Thoracic aorta (tissue), 2 donors: ENCODE measurements at places on chromosomes 16 and 17.

DNA sequence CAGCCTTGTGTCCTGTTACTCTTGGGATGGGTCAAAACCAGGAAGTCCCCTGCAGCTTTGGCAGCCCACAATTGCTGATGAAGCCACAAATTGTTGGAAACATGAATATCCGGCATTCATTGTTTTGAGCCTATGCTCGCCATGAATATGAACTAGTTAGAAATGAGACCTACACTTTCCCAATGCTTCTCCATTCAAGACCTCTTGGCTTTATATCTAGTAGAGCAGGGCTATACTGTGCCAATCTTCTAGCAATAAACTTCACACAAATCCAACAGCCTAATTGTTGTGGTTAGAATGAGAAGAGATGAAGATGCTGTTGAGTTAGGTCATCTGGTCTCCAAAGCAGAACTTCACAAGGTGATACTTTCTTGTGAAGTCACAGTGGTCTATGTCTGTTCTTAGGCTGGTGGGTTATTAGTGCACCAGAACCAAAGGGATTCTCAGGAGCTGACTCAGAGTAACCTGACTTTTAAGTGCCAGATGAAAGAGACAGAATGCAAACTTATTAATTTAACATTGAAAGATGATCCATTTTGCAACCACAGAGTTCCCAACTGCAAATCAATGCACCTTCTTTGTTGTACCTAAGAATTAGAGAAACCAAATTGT is 13.7 kb upstream of the KRT23 start:
- no peak for DNase-seq

- no peak for DNase-seq
These were observed 9.6 kb upstream of the LPCAT2 start for GRCh38 chr16:55499281-55499680.

DNA sequence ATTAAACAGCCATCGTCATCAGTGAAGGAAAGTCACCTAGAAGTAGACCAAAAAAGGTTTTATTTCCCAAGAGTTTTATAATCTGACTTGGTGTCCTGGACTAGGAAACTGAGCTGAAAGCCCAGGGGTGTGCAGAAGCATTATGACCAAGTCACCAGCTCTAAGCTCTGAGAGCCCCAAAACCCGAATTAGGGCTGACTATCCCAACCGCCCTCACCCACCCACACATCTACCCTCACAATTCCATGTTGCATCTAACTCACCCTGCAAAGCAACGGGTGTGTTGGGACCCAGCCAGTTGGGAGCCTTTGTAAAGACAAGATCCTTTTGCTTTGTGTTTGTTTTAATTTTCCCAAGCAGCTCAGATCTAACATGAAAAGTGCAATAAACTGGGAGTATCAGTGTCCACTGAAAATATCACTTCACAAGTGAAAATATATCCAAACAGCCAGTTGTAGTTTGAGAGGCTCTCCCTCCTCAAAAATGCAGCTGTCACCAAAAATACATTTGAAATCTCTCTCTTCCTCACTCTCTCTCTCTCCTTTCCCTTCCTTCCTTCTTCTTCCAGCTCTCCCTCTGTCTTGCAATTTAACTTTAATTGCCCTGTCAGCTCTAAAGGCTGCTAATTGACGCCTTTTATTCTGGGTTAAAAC is 16.2 kb upstream of the NOG start:
- DNase-seq: no peak

- no peak for DNase-seq
These were observed 42.4 kb downstream of the RPA1 start for GRCh38 chr17:1872254-1872653.

- no peak for DNase-seq
These were observed 747.1 kb downstream of the CDH8 start for GRCh38 chr16:61289141-61289540.

- no peak for DNase-seq
These were observed 26.6 kb downstream of the STH start for GRCh38 chr17:46025510-46026165.

DNA sequence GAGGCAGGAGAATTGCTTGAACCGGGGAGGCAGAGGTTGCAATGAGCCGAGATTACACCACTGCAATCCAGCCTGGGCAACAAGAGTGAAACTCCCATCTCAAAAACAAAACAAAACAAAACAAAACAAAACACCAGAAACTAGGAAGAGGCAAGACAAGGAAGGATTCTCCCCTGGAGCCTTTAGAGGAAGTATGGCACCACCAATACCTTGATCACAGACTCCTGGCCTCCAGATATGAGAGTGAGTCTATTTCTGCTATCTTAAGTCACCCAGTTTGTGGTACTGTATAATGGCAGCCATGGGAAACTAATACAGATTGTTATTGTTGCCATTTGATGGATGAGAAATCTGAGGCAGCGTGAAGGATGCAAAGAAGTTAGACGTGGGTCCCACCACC is 14.6 kb upstream of the CPPED1 start:
- no peak for DNase-seq

DNA sequence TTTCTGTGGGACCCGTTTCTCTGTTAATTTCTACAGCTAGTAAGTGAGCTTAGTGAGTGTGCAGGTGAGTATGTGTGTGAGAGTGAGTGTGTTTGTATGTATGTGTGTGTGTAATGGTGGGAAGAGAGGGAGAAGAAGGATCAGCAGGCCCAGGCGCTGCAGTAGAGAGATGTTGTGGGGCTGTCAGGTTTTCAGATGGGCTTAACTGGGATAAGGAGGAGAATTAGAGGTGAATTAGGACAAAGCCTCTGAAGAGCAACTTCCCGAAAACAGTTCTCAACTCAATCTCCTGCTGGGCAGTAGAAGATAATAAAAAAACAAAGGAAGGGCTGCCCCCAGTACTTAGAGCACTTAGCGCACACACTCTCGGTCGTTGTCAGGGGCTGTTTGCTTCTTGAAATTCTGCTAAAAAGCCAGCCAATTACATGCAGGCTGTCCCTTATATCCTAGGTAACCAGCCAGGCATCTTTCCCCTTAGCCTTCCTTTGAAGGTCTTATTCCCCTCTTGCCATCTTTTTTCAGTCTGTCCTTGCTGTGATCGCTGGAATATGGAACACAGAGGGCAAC is 63.4 kb downstream of the CLEC16A start:
- DNase-seq: no peak

DNA sequence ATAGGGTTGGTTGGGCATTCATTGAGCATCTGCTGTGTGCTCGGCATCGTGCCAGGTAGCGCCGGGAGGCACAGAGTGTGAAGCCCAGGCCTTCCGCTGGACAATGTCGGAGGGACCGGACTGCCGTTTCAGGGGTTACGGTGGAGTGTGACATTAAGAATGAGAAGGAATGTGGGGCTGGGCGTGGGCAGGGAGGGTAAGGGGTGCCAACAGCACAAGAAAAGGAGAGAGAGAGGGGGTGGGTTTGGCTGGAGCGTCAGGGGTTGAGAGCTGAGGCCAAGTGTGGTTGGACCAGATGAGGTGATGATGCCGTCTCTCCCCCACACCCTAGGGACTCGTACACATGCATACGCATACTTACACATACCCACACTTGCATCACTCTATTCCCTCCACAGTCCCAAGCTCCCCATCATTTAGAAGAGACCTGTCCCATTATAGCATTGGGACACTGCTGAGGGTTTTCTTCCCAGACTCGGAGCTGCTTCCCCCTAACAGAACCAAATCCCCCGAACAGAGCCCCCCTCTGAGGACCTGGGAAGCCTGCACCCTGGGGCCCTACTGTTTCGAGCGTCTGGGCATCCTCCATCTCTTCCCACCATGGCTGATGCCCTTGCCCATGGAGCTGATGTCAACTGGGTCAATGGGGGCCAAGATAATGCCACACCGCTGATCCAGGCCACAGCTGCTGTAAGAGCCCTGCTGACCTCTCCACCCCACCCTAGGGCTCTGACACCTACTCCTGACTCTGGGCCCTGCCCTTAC is 3.3 kb upstream of the KCTD11 start:
- no peak for DNase-seq

DNA sequence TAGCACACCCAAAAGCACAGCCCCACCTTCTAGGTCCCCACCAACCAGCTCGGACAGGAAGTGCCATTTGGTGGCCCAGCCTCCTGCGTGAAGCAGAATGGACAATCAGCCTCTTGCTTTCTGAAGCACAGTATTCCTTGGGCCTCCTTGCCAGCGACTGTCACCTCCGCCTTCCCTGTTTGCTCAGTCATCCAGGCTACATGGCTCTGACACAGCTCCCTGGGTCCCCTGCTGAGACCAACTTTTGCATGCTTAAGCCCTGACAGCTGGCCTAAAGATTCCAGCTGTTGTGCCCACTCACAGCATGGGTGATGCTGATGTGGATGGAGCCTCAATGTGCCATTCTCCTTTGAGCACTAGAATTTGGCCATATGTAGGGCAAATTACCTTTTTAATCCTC is 4.5 kb upstream of the CACNG5 start:
- DNase-seq: no peak

GRCh38 chr17:83149761-83150251 is 70.4 kb downstream of the METRNL start:
- DNase-seq: no peak

DNA sequence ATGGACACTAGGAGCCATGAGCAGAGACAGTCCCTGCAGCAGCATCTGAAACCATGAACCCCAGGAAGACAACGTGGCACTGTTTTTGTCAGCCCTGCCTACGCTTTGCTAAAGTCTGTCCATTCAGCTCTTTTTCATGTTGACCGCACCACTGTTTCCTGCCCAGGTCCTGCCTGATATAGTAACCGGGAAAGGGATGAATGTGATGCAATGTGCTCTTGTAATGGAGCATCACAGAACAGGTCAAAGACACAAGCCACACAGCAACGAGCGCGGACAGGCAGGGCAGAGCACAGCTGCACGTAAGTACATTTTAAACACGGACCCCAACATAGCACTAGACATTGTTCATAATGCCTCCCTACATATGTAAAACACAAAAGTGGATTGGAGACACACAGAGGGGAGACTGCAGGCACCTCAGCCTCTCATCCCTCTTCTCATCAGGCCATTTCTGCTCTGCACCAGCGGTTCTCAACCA is 16.9 kb upstream of the TNFRSF13B start:
- no peak for DNase-seq

GRCh38 chr16:89431158-89431584 is 59.2 kb downstream of the ANKRD11 start:
- no peak for DNase-seq

DNA sequence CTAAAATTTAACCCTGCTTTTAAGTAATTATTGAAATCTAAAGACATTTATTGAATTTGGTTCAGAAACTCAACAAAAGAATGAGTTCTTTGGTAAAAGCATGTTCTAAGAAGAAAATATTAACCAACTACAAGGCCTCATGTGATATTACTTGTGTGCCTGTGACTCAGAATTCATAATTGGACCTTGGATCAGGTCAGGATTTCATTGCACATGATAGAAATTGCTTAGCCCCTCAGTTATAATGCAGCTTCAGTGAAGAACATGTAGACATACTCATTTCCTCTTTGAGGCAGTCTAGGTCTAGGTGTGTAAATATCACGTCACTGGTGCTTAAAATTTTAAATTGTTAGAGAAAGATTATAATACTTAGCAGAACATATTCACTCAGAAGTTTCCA is 410.0 kb upstream of the SOX9 start:
- no peak for DNase-seq

GRCh38 chr16:67884684-67885083 is at the start of gene NRN1L:
Gene NRN1L (plus strand): TSS chr16:67884885. CDS start chr16:67884904, 19 bp downstream.
- DNase-seq: peak; percentile 55

- DNase-seq: no peak
These were observed 3.2 kb upstream of the NLRP1 start for GRCh38 chr17:5587438-5588032.

- DNase-seq: no peak
These were observed 19.1 kb downstream of the CUEDC1 start for GRCh38 chr17:57935833-57936807.

DNA sequence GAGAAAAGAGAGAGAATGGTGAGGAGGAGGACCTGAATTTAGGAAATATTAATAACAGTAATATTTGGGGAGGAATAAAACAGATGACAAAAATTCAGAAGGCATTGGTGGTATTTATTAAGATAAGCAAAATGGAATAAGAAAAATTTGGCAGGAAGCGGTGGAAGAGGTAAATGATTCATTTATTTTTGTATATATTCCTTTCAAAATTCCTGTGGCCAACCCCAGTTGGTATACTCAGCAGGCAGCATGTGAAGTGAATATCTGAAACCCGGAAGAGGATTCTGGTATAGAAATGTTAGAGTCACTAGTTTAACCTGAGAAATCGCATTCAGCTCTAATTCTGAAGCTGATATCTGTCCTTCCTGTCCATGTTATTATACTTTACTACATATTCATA is 792.0 kb downstream of the KCNJ2 start:
- no peak for DNase-seq

DNA sequence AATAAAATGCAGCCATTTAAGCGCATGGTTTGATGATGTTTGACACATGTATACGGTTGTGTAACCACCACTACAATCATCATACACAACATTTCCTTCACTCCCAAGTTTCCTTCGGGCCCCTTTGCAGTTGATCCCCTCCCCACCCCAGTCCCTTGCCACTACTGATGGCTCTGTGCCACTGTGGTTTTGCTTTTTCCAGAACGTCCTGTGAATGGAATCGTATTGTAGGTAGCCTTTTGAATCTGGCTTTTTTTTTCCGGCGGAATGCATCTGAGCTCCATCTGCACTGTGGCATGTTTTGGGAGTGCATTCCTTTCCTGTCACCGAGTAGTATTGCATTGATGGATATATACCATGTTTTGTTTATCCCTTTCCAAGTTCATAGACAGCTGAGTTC is 15.1 kb upstream of the MAP2K3 start:
- no peak for DNase-seq

- DNase-seq: peak; percentile 31
These were observed 79.5 kb downstream of the ANKRD11 start for GRCh38 chr16:89410794-89411309.

DNA sequence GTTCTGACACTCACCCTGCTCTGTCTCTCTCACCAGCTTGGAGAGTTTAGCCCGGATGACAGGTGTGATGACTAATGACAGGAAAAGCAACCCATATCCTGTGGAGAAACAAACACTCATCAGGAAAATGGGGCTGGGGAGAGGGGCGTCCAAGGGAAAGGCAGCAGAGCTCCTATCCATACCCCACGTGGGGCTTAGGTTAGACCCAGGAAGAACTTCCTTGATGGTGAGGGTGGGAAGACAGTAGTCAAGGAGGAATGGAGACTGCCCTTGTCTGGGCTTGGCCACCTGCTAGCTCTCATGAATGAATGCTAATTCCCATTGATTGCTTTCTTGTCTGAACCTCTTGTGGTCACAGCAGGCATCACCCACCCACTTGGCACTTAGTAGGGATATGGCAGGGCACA is 3.8 kb downstream of the SLC46A1 start:
- no peak for DNase-seq
